ENCODE measurements at places on chromosomes 5 and 9. TPM values are rescaled to one million over a fixed set of nuclear protein-coding genes. Genes with fewer than 3 reads are reported as not detected.
A peak's percentile ranks its signal among the peaks of the same experiment; 100 is the strongest.

DNA sequence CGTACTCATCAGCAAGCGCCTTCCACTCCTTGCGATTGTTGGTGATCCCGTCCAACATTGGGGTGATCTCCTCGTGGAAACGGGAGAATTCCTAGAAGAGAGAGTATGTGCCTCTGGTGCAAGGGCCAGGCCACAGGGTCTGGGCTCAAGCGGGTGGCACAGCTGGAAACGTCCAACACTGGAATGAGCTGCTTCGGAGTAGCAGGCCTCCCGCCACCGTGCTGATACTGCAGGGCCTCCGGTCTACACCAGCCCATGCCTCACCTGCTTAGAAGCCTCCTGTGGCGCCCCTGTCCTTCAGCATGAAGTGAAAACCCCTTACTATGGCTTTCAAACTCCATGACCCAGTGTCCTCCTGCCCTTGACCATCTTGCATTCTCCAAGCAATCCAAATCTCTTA is 81.4 kb downstream of the PDE6A start:
- no peak for DNase-seq

DNA sequence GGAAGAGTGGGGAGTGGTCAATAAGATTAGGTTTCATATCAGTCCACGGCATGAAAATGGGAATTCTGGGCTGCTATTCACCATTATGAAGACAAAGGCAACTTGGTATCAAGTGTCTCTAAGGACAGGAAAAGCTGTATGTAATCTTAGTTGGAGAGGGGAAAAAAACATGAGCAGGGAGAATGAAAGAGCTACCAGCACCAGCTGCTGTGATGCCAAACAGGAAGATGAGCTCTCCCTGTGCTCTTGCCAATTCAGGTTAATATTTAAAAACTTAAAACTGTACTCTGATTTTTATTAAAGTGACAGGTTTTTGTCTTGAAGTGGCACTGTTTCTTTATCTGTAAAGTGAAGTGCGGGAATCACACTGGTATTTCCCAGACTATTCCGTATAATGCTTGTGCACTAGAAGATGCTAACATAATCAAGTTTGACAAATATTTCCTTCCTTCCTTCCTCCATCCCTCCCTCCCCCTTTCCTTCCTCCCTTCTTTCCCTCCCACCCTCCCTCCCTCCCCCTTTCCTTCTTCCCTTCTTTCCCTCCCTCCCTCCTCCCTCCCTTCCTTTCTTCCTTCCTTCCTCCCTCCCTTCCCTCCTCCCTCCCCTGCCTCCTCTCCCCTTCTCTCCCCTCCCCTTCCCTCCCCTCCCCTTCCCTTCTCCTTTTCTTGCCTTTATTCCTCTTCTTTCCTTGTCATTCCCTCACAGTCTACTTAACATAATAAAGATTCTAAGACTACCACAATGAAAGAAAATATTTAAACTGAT is 1383.0 kb upstream of the C9orf72 start:
- DNase-seq = no peak

DNA sequence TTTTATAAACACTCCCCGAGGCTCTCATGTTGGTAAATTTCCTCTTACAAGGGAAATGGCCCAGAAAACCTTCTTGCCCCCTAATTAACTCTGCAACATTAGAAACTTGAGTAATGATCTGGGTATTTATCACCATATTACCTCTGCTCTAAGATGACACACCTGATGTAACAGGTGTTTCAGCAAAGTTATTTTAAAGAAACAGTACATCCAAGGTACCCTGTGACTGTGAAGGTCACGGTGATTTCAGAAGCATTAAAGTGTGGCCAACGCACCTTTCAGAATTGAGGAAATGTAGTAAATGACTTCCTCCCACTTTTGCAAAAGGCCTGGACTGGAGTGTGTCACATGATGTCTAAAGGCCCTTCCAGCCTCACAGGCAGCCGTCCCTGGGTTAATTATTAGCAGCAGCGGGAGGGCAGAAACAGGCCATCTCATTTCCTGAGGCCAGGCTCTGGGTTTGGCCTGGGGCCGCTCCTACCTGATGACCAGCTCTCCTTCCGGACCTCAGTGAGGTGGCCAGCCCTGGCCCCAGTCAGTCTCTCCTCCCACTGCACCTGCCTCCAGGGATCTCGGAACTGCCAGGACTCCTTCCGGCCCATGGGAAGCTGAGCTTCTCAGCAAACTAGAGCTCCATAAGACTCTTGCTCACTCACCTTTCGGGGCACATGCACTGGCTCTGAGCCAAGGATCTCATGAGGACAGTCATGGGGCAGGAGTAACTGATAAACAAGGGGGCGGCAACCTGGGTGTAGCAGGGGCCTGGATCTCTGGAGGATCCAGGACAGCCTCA is 20.7 kb downstream of the PTPN3 start:
- DNase-seq = peak; percentile 88

GRCh38 chr5:150070821-150071220 is 15.5 kb downstream of the CSF1R start:
- DNase-seq = no peak

DNA sequence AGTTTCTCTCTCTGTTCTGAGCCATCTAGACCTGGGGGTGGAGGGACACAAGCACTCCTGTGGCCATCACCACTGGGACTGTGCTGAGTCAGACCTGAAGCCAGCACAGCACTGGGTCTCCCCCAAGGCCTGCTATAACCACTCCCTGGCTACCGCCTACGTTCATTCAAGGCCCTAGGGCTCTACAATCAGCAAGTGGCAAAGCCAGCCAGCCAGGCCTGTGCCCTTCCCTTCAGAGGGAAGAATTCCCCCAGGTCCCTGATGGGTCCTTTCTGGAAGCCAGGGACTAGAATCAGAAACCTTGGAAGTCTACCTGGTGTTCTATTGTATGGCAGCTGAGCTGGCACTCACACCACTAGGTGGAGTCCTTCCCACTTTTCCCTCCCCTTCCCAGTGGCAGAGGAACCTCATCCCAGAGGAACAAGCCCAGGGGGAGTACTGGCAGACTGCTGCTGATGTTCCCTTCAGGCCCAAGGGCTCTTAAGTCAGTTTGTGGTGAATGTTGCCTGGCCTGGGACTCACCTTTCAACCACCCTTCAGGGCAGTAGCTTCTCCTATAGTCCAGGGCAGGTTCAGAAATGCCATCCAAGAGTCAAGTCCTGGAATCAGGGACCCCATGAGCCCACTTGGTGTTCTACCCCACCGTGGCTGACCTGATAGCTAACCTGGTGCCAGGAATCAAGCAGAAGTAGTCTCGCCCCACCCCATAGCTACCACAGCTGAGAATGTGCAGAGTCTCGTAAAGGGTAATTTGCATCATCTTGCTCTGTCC is 20.0 kb downstream of the JMY start:
- DNase-seq = no peak

DNA sequence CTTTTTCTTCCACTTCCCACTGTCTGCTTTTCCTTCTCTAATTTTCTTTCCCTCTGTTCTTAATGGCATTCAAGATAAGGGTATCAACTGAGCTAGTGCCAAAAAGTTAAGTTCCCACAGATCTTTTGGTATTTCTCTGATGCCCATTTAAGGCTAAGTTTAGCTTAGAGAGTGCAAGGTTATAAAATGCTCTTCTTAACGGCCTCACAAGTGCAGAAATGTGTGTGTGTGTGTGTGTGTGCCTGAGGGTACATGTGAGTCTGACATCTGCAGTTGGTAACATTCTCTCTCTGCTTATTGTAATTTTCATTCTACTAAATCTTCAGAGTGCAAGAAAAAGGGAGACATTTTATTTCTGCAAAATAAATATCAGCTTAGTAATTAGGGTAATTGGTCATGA is 24.2 kb downstream of the FBN2 start:
- DNase-seq = no peak

Gene IFNA21
- not detected for polyA plus RNA-seq

Gene CDO1
- 26.4 TPM for polyA plus RNA-seq

Gene FCN1
- 2.1 TPM for polyA plus RNA-seq
